T-helper 1 cell treated with Interleukin-12 subunit alpha and Interleukin-12 subunit beta and Interleukin-4 antibody, amounts not matched to agents 30 ng/mL and 1 ng/mL, for 36 hours (primary cell): ENCODE measurements at places on chromosomes 3 and 15. TPM values are rescaled to one million over a fixed set of nuclear protein-coding genes. Genes with fewer than 3 reads are reported as not detected.

The SLC12A1 gene
- not detected in 2 replicates for total RNA-seq

The LRRC31 gene
- total RNA-seq = not detected in 2 replicates

The EFCAB12 gene
- total RNA-seq = 0.83 TPM in 2 replicates

The FMN1 gene
- 0.05 TPM in 1 of 2 replicates, not detected in the other for total RNA-seq

The DPH3 gene
- 21.2 and 22.2 TPM in 2 replicates for total RNA-seq
